Activated naive CD4-positive, alpha-beta T cell treated with anti-CD3 and anti-CD28 coated beads, Interleukin-2, amount 50 U/mL, for 16 hours (primary cell): ENCODE measurements at places on chromosomes 11 and 22.

DNA sequence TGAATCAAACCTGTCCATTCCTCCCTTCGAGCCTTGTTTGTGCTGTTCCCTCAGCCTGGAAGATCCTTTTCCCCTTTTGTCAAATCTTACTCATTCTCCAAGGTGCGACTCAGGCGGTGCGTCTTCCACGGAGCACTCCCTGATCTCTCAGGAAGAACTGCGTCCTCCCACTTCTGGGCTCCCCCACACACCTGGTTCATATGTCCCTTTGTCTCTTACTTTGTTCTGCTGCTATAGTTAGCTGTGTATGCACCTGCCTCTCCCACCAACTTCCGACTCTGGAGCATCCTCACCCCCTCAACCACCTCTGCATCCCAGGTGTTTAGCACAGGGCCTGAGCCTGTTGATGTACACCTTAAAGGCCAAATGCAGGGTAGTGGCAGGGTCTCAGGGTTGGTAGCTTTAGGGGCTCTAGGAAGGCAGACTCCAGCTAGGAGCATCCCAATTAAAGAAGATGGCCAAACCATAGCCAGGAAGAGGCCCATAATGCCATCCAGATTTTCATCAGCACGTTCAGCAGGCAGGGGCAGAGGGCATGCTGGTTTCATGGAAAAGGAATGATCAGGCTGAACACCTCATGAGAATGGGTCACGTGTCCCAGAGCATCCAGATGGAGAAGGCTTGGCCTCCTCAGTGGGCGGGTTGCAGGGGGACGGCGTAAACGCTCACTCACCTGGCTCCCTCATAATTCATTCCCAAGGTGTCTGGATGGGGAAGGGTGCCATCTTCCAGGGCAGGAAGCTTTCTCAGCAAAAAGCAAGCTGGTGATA lies 20.1 kb downstream of the PTPN5 start:
- DNase-seq: no peak

GRCh38 chr22:44206330-44206645 lies 25.6 kb downstream of the PARVG start:
- DNase-seq: no peak

DNA sequence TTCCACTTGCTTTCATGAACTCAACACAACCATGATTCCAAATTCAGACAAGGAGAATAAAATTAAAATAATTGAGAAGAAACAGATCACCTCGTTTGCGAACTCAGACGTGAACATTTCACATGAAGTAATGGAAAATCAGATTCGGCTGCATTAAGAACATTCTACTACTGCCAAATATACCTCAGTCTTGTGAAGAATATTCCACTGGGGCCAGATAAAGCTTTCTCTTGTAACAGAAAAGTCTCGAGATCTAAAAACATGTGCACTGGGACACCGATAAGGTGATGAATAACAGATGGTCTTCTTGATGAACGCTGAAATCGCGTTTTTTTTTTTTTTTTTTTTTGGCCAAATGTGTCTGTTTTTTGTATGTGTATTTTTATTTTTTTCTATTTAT lies 761.1 kb downstream of the BRD1 start:
- no peak for DNase-seq

DNA sequence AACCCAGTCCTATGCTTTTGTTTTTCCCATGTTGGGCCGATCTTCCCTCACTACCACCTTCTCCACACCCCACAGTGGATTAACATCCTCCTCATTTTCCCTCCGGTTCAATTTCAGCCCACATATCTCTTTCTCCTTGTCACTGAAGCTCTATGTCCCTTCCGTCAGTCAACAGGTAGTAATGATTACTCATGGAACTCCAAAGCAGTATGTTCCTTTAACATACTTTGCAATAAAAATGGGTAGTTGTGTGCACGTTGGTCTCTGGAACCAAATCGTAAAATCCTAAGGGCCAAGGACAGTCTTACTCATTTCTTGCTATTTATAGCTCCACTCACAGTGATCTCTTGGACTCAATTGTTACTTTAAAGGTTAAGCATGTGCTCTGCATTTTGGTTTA lies 20.2 kb downstream of the AMOTL1 start:
- DNase-seq: no peak

- no peak for DNase-seq
Measured at GRCh38 chr11:104650234-104650633, 248.0 kb downstream of the CASP12 start.

DNA sequence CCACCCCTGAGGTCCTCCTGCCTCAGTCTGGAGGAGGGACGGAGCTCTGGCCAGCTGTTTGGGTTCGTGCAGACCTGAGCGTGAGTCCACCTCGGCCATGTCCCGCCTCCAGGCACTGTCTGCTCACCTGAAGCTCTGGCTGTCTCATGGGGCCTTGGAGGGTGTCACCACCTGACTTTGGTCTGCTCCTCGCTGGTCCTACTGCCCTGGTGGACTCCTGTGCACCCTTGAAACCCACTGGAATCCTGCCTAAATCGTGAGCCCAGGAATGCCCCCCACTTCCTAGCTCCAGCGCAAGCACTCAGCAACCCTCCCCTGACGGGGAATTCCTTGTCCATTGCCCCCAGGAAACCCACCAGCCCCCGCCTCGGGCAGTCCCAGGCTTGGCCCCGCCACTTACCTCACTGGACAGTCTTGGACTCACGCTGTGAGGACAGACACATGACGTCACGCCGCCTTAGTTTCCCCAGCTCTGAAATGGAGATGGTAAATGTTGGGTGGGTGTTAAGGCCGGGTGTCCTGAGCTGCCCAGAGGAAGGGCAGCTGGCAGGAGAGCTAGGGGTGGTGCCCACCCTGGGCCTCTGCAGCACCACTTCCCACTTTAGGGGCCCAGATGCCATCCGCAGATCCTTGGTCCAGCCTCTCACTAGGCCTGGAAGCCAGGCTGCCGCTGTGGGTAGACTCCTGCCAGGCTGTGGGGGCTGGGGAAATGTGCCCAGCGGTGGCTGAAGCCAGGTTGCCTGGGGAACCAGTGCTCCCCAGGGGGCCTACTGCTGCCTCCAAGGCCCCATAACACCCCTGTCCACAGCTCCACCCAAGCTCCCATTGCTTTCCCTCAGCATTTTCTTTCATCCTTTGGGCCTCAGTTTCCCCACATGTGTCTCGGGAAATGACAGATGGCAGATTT lies 18.2 kb upstream of the TBX1 start:
- no peak for DNase-seq

GRCh38 chr11:21371044-21371443 lies 701.7 kb downstream of the NELL1 start:
- DNase-seq: no peak

GRCh38 chr11:3995949-3996554 lies 98.5 kb upstream of the RRM1 start:
- DNase-seq: no peak

DNA sequence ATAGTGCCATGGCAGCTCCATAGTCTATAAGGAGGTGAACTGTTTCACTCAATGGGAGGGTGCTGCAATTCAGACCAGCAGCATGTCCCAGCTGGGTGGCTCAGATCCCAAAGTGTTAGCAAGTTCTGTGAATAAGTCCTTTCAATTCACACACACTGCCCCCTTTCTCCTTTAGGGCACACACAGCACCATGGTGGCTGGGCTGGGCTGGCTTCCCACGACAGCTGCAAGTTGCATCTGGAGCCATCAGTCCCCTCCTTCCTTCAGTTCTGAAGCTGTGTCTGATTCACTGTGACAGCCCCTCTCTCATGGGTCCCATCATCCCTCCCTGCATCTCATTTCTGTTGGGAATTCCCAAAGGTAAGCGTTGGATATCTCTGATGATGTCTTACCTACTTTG lies 324.1 kb upstream of the NCAM1 start:
- DNase-seq: no peak

DNA sequence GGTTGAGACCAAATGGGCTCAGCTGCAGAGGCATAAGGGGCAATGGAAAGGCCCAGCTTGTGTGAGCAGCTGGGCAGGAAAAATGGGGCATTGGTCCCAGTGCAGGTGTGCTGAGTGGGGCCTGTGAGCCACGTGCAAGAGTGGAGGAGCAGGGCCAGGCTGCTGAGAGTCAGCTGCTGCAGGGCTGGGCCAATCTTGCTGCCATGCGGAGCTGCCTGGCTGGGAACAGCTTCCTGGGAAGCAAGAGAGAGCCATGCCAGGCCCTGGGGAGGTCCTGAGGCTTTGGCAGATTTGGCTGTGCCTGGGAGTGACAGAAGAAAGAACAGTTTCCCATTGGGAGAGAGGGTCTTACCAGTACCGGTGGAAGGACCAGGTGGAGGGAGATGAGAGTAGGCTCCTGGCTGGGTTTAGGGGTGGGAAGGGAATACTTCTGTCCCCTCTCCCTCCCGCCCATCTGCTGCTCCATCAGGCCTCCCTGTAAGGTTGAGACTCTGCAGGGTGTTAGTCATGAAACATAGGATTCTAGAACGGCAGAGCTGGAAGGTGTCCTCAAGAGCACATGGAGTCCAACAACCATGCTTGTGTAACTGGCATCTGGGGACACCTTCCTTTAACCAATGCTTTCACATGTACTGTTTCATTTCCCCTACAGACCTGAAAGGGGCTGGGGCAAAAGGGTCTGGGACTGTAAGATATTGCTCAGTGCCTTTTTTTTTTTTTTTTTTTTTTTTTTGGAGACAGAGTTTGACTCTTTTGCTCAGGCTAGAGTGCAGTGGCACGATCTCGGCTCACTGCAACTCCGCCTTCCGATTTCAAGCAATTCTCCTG lies 10.4 kb downstream of the SEPTIN3 start:
- no peak for DNase-seq
